ENCODE measurements at places on chromosomes 7 and 10.

DNA sequence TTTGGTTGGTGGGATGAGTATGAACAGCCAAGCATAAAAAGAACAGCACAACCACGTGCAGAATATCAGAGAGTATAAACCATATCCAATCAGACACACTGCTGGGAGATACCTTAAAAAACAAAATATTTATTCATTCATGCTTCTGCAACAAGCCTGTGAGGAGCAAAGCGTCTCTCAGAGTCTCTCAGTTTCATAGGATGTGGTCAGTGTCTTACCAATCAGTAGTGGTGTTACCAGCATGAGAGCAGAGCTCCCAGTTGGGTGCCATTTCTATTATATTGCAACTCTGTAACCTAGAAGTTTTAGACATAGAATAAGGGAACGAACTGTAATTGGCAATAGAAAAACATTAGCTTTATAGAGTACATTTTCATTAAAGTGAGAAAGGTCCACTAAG lies 445.9 kb upstream of the LRRN3 start:
- DNase-seq: no peak

DNA sequence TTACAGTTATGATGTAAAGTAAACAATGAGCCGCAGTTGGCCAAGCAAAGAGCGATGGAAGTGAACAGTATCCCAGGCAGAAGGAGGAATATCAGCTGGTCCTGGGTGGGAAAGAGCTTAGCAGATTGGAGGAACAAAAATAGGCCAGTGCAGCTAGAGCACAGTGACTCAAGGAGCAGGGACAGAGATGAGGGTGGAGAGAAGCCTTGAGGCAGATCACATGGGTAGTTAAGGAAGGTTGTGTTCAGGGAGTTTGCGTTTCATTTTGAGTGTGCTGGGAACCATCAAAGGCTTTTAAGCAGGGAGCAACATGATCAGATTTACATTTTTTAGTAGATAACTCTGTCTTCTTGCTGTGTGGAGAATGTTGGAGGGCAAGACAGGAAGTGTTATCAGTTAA lies 113.6 kb downstream of the OAT start:
- DNase-seq: no peak

DNA sequence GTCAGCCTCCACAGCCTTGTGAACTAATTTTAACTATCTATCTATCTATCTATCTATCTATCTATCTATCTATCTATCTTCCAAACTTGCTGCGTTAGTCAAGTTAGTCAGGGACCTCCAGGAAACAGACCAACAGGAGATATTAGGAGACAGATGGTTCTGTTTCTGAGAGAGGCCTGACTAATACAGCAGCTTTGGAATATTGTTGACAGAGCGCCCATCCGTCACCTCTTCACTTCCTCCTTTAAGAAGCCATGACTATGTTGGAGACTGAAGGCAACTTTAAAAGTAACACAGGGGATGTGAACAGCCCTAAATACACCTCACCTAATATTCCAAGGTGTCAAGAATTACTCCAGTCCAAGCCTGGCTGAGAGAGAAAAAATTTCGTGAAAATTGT lies 280.9 kb upstream of the IGFBP3 start:
- DNase-seq: no peak

DNA sequence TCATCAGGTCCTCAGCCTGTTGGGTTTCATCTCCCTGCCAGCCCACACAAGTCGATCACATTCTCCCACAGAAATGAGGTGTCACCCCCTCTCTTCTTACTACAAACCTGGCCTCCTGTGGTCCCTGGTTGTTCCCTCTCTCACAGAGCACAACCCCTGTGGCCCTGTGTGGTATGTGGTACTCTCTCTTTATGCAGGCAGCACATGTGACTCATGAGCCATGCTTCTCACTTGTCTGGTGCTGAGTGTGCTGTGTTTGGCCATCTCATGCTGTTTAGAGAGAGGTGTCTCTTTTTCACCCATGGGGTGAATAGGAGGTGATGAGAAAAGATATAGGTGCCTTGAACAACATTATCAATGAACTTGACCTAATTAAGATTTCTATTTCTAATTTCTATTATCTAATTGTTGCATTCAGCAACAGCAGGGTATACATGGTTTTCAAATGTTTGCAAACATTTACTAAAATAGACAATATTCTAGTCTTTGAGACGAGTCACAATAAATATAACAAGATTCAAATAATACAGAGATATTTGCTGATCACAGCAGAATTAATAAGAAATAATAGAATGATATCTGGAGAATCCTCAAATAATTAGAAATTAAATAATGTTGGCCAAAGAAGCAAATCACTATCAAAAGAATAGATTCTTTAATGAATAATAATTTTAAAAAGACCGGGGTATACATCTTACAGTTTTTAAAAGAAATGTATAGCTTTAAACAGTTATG lies 633.8 kb upstream of the IGFBP3 start:
- DNase-seq: no peak

GRCh38 chr7:50394315-50394714 lies 55.8 kb downstream of the FIGNL1 start:
- no peak for DNase-seq
